ENCODE measurements at places on chromosomes 1 and 21.
A peak's percentile ranks its signal among the peaks of the same experiment; 100 is the strongest.

DNA sequence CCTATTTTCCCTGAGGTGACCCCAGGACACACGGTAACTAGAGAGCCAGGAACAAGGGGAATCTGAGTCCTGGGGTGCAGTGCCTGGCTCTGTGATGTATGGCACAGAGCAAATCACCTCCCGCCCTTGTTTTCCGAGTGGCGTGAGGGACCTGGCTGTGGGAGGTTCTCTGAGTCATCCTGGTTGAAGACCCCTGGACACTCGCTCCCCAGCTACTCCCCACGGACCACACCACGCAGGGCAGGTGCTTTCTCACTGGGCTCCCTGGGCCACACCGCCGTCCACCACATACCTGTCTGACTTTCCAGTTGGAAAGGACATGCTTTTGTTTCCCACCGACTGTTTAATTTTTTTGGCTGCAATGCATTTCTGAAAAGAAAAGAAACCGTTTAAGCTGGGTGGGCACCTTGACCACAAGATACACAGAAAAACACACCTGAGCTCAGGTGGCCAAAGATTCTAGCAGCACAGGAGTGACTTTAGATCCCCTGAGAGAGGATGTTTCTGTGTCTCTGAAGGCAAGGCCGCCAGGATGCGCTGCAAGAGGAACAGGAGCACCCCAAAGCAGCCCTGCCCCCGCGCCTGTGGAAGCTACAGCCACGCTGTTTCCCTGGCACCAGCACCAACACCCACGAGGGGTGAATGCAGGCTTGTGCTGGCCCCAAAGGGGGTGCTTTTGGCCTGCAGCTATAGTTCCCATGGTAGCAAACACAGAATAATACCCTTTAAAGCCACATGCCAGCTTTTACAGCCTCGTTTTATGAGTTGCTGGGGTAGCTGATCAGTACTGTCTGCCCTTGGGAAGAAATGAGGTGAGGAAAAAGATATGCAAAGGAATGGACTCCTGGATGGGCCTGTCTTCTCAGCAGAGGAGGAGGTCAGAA is 8.1 kb upstream of the SRM start:
- DNase-seq, result no peak
- no peak overlapping the region for H3K4me3 ChIP-seq
- H3K27me3 ChIP-seq, result no peaks in the 10 kb centered on the region
- peaks cover 75% of the 10 kb centered on the region for H3K36me3 ChIP-seq

DNA sequence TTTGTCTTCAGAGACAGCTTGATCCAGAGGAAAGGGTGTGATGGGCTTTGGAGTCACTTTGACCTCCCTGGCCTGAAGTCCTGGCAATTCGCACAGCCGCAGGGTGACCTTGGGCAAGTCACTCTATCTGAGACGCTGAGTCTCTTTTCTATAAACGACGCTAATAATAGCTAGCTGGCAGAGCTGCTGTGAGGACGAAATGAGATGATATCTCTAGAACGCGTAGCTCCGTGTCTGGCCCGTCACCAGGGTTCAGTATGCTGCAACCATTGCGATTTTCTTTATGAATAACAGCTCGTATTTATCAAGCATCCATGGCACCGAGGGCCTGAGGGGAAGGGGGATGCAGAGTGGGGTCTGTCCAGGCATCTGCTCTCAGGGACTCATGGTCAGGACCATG is 58.7 kb downstream of the IGSF21 start:
- H3K27ac ChIP-seq, result no peak overlapping the region
- DNase-seq, result no peak
- H3K4me3 ChIP-seq, result no peak overlapping the region
- H3K36me3 ChIP-seq, result no peaks in the 10 kb centered on the region
- H3K27me3 ChIP-seq, result no peaks in the 10 kb centered on the region

DNA sequence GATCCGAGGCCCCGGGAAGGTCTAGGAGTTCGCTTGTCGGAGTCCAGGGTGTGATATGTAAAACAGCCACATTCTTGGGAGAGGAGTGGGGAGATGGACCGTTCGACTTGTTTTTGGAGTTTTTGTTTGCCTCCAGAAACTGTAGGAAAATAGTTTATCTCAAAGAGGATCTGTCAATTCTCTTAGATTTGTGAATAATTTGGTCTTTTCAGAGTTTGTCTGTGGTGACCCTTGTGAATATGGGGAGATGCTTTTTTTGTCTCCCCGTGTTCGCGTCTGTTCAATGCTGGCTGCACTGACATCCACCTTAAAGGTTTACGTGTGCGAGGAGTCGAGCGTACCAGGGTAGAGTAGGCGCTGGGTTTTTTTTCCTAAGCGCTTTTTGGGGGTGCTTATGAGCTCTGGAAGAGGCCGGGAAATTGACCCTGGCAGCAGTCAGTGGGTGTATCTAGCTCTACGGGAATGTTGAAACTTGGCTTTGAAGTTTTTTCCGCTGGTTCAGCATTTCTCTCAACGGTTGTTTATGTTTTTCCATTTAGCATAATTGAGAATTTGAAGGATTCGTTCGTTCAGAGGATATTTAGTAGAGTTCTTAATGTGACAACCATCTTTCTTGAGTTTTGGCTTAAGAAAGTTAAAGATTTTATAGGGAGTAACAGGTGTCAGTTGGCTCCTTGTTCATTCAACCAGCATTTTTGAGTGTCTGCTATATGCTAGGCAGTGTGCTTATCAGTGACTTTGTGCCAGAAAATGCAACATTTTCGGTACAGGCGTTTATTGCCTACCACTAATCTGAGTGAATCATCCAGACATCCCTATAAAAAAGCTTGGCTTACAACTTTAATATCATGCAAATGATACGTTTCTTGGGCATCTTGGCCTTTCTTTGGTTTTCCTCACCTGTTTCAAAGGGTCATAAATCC is 1.2 kb downstream of the SZRD1 start:
- no peak for DNase-seq
- peak overlapping the region; percentile 88 for H3K27ac ChIP-seq
- no peaks in the 10 kb centered on the region for H3K36me3 ChIP-seq
- no peaks in the 10 kb centered on the region for H3K27me3 ChIP-seq

- H3K27me3 ChIP-seq, result no peaks in the 10 kb centered on the region
- H3K36me3 ChIP-seq, result no peaks in the 10 kb centered on the region
- H3K27ac ChIP-seq, result no peak overlapping the region
- peaks cover 15% of the 10 kb centered on the region for H3K4me1 ChIP-seq
These were observed 212.3 kb downstream of the MATN1 start for GRCh38 chr1:30511106-30511505.

GRCh38 chr1:54027848-54028247 is 9.9 kb upstream of the LDLRAD1 start:
- H3K27ac ChIP-seq, result no peak overlapping the region
- DNase-seq, result peak; percentile 39
- H3K4me3 ChIP-seq, result no peak overlapping the region
- H3K27me3 ChIP-seq, result no peaks in the 10 kb centered on the region
- H3K36me3 ChIP-seq, result peaks cover 15% of the 10 kb centered on the region

DNA sequence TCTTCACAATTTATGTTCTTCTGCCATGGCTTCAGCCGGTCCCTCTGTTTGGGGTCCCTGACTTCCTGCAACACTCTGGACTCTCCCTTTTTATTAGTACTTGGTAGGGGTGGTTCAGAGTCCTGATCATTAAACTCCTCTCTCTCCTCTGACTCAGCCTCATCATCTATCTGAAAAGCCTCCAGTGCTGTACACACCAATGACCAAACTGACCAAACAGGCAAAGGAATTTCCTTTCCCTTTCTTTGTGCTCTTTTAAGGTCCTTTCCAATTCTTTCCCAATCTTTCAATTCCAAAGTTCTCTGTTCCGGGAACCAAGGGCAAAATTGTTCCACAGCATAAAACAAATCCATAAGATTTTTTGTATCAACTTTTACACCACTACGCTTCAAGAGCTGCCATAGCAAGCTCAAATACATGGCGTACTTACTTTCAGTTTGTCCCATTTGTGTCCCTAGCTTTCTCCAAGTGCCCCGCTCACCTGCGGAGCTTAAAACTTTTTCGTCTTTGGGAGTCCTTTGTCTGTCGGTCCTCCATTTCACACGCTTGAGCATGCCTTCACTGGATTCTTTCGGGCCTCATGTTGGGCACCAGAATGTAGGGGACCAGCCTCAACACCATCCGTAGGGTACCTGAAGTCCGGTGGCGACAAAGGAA is 9.6 kb downstream of the DAP3 start:
- H3K36me3 ChIP-seq, result no peaks in the 10 kb centered on the region
- peak; percentile 33 for DNase-seq
